Activated T-helper 17 cell treated with anti-CD3 and anti-CD28 coated beads, Interleukin-2, amount 50 U/mL, for 72 hours (primary cell): ENCODE measurements at places on chromosomes 6 and 20.
A peak's percentile ranks its signal among the peaks of the same experiment; 100 is the strongest.

DNA sequence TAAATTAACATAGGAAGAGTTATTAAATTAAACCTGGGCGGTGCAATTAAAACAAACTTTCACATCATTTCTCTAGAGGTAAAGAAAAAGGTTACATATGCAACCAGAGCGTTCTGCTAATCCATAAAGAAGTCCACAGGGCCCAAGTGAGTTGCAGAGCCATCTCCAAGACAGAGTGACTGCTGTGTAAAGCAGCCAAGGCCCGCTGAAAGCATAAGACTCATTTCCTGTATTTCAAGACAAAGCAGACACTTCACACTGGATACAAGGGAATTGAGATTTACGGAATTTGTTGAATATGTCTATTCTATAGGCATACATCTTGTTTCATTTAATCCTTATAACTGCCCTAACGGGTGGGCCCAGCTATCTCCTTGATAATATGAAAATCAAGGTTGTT is 422.8 kb downstream of the CBLN4 start:
- ATAC-seq = no peak

- ATAC-seq = peak; percentile 76
Observed at GRCh38 chr20:47521059-47521808, 19.5 kb downstream of the NCOA3 start.

- ATAC-seq = peak; percentile 76
Observed at GRCh38 chr6:42345696-42346416, 105.9 kb downstream of the TRERF1 start.

DNA sequence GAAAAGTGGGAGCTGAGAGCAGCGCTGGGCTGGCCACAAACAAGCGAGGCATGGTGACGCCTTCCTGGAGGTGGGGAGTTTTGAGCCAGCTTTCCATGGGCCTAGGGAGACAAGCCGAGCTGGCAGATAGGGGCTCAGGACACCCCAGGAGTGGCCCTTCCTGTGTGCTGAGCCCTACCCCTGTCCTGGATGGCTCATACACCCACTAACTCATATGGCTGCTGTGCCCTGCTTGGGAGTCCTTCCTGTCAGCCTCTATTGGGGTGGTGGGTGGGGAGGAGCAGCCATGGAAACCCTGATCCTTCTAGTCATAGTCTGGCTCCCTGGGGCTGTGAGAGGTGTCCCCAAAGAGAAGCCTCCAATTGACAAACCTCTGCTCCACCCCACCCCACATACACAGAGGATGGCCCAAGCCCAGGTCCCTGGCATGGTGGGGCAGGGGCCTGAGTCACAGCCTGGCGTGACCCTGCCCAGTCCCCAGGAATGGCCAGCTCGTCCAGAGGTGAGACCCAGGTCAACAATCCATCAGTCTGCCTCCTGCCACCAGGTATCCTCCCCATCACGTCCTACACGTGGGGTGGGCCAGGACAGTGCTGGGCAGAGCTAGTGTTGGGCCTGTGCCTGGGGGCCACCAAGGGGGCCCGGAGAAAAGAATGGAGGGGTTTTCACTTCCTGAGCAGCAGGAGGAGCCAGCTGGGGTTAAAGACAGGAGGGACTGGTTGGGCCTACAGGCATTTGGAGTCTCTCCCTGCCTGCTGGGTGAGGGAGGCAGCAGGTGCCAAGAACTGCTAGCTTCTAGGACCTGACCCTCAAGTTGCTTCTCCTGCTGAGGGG is 52.2 kb downstream of the MRPL14 start:
- peak; percentile 13 for ATAC-seq

DNA sequence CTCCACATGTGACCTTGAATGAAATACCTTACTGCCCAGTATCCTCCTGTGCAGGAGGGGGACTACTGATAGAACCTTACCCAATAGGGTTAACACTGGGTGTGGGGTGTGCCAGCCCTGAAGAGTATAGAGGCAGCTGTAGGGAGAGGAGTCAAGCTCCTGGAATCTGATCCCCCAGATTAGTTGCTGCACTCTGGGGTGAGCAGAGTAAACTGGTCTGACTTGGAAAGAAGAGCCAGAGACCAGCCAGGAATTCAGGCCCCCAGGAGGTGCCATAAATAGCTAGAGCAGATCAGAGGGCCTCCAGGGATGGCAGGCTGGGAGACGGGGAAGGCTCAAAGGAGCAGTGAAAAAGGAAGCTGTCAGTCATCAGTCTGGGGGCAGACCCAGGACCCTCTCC is 3.5 kb upstream of the APOBEC2 start:
- ATAC-seq = no peak

DNA sequence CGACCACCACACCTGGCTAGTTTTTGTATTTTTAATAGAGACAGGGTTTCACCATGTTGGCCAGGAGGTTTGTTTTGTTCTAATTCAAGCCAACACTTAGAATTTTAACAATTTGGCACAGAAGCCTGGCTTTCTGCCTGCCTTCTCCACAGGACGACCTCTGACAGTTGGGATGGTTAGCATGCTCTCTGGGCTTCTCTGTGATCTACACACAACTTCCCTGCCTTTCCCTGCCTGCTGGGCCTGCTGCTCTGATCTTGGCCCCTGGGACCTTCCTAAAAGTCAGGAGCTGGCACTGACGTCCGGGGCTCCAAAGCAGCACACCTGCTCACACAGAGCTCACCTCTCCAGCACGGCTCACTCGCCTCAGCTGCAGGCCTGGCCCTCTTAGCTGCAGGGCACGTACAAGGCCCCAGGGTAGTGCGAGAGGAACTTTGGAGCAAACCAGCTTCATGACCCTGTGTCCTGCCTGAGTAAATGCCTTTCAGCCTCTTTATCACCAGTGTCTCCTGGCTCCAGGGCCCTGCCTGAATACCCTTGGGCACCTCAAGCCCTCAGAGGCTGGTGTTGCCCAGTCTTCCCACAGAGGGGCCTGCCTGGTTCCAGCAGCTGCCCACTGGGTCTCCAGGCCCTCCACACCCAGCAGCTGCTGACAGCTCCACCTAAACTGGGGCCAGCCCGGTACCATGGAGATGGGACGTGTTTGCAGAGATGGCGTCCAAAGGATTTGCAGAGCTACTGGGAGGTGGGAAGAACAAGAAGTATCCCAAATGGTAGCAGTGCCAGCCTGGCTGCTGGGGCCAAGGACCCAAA is 96.0 kb downstream of the PSMB1 start:
- no peak for ATAC-seq

- peak; percentile 39 for ATAC-seq
Observed at GRCh38 chr6:166415306-166415705, 32.6 kb upstream of the MPC1 start.

DNA sequence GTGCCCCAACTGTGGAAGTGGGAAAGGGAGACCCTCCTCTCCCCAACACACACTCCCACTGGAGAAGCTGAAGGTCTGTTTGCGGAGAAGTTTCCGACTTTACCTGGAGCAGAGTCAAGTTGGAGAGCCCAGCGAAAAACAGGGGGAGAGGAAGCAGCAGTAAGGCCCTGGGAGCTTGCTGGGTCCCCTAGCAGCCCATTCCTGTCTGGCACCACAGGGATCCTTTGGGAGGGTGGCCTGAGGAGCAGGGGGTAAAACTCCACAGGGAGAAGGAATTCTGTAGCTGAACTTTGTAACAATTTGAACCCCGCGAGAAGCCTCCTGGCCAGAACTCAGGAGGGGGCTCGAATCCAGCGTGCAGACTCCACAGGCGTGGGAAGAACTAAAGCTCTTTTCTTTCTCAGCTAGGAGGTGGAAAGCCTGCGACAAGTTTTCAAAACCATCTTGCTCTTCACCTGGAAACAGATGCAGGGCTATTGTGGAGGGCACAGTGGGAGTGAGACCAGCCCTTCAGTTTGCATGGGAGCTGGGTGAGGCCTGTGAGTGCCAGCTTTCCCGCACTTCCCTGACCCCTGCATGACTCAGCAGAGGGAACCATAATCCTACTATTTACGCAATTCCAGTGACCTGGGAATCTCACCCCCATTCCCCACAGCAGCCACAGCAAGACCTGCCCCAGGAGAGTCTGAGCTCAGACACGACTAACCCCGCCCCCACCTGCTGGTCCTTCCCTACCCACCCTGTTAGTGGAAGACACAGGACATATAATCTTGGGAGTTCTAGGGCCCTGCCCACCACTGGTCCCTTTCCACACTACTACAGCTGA is 25.8 kb downstream of the SERPINB9 start:
- peak; percentile 7 for ATAC-seq

GRCh38 chr6:163170294-163170883 is 244.1 kb upstream of the QKI start:
- peak; percentile 65 for ATAC-seq

- no peak for ATAC-seq
Observed at GRCh38 chr6:67629258-67629657, 1005.8 kb upstream of the ADGRB3 start.

GRCh38 chr6:156688620-156688971 is 88.6 kb upstream of the ARID1B start:
- no peak for ATAC-seq

- peak; percentile 49 for ATAC-seq
Observed at GRCh38 chr6:32252331-32253009, 28.6 kb upstream of the NOTCH4 start.

DNA sequence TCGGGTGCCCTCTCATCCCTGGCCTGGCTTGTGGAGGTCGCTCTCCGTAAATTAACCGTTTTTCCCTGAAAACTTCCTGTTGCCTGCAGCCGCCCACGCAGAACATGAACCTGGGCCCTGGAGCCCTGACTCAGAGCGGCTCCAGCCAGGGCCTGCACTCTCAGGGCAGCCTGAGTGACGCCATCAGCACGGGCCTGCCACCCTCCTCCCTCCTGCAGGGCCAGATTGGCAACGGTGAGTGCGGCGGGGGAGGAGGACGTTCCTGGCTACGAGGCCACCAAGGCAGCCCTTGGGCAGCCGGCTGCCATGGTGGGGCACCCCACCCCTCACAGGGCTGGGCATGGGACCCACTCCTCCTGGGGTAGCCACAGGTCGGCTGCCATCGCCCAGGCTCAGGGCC is 17.8 kb downstream of the SS18L1 start:
- ATAC-seq = no peak

- no peak for ATAC-seq
Observed at GRCh38 chr6:20021795-20022194, 184.6 kb downstream of the ID4 start.

- ATAC-seq = no peak
Observed at GRCh38 chr6:69378326-69378725, 418.5 kb downstream of the LMBRD1 start.

GRCh38 chr20:9831032-9831431 is 7.8 kb downstream of the PAK5 start:
- ATAC-seq = no peak

DNA sequence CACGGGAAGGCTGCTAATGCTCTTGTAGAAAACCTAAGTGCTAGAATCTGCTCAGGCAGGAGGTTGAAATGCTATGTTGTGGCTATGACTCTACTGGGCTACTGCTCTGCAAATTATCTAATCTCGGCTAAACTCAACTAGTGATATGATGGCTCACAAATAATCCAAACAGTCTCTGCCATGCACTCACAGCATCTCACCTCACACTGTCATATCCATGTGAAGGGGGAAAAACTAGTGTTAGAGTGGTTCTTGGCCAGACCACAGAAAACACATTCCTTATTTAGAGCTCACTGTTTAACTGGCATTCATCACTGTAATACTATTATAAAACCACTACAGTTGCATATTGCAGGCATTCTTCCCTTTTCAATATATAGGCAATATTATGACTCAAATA is 81.8 kb upstream of the DST start:
- ATAC-seq = no peak

DNA sequence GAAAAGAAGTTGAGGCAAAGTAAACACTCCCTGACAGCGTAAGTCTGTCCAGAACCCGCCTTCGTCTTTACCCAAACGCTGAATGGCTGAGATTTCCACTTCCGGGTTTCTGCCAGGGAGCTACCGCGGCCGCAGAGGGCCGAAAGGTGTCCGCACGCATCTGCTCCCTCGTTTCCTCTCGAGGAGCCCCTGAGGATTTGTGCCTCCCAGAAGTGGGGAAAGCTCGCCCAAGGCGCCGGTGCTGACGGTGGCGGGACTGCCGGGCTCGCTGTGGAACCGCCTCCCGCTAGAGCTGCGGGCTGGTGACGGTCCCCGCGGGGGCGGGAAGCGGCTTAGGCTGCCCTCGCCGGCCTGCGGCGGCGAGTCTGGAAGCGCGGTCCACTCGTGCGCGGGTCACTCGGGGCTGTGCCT is 1760.2 kb upstream of the DEFB115 start:
- peak; percentile 29 for ATAC-seq

- ATAC-seq = no peak
Observed at GRCh38 chr6:3719462-3720308, 31.8 kb downstream of the PXDC1 start.

GRCh38 chr6:89970609-89971337 is 76.5 kb downstream of the GJA10 start:
- no peak for ATAC-seq

GRCh38 chr20:58651559-58651945 is 469 bp downstream of the STX16 start:
- no peak for ATAC-seq

DNA sequence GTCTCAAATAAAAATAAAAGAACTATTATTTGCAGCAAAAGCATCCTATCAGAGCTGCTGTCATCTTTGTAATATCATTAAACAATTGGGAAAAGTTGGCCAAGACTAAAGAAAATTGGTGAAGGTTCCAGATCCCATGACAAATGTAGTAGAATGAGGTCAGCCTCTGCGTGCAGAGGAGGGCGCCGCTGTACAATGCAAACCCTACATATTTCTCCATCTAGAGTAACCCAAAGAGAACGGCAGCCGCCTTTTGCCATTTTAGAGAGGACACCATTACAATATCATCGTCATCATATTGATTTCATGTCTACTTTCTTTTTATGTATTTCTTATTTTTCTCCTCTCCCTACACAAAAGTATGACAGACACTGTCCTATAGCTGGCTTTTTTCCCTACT is 59.5 kb downstream of the ZMYND8 start:
- ATAC-seq = no peak
